Stimulated activated CD8-positive, alpha-beta memory T cell treated with anti-CD3 and anti-CD28 coated beads, Interleukin-4, amount 100 ng/mL, for 1 hour (primary cell): ENCODE measurements at places on chromosomes 4 and X.

DNA sequence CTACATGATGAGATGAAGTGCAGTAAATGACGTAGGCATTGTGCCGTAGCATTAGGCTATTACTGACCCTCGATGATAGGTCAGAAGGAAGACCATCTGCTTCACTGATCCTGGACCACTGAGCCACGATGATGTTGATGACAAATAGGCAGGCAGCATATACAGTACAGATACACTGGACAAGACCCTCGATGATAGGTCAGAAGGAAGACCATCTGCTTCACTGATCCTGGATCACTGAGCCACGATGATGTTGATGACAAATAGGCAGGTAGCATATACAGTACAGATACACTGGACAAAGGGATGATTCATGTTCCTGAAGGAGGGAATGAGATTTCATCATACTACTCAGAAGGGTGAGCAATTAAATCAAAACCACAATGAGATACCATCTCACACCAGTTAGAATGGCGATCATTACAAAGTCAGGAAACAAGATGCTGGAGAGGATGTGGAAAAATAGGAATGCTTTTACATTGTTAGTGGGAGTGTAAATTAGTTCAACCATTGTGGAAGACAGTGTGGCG, 50.9 kb downstream of the BEND4 start:
- no peak for DNase-seq

DNA sequence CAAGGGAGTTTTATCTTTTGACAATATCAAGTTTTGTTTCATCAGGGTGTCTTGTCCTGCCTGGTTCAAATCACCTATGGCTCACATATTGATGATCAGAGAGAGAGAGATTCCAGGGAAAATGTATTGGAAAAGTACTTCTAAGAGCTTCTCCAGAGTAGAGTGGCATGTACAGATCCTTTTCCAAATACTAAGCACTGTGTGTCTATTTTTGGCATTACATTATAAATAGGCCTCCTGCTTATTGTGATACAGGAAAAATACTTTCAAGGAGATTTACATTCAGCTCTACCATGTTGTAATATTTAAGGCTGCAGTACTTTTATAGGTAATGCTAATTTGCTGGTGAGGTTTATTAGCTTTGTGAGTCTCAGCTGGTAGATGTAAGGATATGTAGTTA, 100.8 kb downstream of the DCK start:
- DNase-seq: no peak

DNA sequence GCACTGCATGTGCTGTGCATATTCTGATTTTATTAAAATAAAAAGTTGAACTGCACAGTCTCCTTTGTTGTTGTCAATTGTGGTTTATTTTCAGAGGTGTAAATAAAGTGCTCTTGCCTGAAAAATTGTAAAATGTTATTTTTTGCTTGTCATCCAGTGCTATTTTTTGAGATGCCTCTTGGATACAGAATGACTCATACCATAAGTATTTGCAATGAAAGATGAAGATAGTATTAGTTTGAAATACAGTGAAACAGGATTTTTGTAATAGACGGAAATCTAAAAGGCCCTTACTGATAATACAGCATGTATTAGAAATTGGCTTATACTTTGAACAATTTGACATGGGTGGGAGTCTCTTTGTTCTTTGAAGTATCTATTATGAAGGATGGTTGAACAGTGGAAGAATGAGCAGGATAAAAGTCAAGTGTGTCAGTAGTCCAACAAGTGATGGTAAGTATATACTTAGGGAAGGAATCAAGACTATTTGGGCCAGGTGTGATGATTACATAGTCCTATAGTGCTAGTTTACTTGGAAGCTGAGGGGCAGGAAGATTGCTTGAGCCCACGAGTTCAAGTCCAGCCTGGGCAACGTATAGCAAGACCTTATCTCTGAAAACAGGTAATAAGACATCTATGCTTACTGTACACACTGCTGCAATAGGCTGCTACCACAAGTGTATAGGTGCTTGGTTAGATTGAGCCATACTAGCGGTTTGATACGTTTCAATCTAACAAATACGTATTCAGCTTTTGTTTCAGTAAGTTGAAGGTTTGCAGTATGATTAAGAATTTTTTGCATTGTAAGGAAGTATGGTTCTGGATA, 16.4 kb downstream of the DDX3X start:
- DNase-seq: no peak

- no peak for DNase-seq
Measured at GRCh38 chr4:187569871-187570270, 425.7 kb upstream of the ZFP42 start.

GRCh38 chr4:82825425-82825824, 26.8 kb upstream of the SCD5 start:
- no peak for DNase-seq

- DNase-seq: no peak
Measured at GRCh38 chr4:165677081-165677480, 196.0 kb upstream of the TLL1 start.

DNA sequence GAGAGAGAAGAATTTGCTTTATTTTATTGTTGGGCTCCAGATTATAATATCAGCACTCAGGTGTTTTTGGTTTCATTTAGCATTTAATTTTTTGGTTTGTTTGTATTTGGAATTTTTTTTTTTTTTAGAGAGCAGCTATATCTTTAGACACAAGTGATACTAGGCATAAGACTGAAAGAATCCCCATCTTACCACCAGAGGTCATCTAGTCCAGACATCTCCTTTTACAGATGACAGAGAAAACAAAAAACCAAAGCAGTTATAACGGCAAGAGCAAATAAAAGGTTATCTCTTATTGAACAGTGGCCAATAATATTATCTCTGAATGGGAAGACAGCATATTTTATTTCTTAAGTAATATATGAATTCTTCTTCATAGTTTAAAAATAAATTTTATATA, 22.8 kb downstream of the USP38 start:
- no peak for DNase-seq

DNA sequence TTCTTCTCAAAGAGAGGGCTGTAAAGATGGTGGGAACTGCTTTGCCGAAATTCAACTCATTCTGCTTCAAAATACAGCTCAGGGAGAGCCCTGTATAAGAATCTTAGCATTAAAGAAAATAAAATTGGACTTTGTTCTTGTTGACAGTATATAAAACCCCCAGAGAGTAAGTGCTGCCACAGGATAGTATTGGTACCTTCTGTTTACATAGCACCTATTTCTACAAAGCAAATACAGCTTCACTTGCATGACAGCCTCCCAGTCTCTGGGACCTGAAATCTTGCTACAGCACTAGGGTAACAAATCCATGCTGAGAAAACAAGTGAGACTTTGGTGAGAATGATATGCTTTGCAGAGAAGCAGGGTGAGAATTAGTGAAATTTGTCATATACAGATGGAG, 428.6 kb downstream of the ADGRL3 start:
- DNase-seq: no peak

DNA sequence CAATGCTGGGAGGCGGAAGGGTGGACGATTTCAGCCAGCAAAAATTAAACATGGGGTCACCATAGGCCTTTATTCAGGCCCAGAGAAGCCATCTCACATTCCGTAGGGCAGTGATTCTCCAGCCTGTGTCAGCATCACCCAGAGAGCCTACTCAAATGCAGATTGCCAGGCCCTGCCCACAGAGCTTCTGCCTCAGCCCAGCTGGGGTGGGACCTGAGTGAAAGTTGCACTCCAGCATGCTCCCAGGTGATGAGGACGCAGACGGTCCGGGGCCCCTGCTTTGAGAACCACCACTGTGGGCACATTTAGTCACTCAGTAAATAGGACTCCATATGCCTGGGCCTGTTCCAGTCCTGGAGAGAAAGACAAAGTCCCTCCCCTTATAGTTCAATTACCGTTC, 12.4 kb upstream of the C4orf50 start:
- no peak for DNase-seq

- DNase-seq: no peak
Measured at GRCh38 chr4:98341309-98341708, 80.1 kb downstream of the RAP1GDS1 start.

- DNase-seq: no peak
Measured at GRCh38 chr4:65635051-65635821, 35.1 kb downstream of the EPHA5 start.

DNA sequence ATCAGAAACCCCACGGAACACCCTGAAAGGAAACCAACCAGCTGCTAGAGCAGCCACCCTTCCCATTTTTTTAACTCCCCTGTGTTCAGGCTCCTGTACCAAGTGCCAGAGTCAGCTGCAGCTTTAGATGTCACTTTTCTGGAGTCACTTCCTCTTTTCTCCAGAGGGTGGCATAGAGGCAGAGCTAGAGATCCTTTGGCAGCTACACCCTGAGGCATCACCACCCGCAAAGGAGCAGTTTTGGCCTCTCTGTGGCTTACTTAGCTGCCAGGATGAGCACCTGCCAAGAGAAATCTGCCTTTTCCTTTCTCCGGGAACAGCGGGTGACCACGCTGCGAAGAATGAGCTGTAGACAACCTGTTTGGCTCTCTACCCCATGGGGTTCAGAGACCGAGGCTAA, 58.0 kb upstream of the CHRDL1 start:
- no peak for DNase-seq

DNA sequence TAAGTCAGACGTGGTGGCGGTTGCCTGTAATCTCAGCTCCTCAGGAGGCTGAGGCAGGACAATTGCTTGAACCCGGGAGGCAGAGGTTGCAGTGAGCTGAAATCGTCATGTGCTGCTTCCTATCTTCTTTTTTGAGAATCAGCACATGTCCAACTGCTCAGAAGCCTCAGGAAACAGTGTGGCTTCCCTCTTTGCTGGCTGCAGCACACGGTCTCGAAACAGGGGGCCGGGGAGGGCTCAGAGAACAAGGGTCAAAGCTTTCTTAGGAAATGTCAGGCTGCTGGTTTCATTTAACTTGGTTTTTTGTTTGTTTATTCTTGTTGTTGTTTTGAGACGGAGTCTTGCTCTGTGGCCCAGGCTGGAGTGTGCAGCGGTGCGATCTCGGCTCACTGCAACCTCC, 31.3 kb downstream of the CRLF2 start:
- DNase-seq: no peak

- DNase-seq: no peak
Measured at GRCh38 chr4:25377572-25378436, 741 bp downstream of the ANAPC4 start.

DNA sequence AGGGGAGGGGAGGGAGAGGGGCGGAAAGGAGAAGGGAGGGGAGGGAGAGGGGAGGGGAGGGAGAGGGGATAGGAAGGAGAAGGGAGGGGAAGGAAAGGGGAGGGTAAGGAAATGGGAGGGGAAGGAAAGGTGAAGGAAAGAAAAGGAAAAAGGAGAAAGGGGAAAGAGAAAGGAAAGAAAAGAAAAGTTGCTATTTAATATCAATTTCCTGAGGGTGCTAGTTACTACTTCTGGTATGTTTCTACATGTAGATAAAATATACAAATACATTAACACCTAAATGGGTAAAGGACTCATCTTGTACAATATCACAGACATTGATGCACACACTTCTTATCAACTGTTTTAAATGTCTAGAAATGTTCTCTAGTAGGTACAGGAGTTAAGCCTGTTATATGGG, 22.6 kb downstream of the ANXA5 start:
- DNase-seq: no peak

DNA sequence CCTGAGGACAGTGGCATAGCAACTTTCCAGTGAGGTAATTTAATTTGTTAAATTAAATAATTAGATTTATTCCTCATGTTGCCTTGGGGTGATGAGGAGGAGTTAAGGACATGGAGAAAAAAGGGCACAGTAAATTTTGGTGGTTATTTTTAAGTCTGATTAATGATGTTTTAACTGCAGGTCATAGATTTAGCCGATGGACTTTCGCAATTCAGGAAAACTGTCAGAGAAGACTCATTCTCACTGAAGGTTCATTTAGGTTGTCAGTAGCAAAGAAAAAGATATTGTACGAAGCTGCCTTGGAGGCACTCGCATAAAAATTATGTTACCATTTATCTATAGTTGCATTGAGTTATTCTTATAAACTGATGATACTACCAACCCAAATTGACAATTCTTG, 164.2 kb upstream of the PITX2 start:
- DNase-seq: no peak

DNA sequence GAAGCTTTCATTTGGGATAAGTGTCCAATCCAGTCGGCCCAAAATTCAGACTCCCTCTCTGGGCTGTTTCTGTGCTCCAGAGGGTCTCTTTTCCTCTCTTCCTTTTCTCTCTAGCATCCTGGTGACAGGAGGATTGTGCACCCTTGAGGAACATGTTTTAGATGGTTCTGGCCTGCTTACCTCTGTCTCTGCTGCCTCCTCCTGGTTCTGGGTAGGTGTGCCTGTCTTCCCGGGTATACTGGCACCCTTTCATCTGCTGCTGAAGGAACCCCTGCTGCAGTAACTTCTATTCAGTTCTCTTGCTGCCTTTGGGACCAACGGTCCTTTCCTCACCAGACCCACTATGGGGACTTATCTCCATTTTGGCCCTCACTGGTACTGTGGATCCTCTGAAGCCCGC, 53.2 kb downstream of the HMGB2 start:
- no peak for DNase-seq

GRCh38 chrX:617891-618290, 12.7 kb upstream of the SHOX start:
- no peak for DNase-seq

DNA sequence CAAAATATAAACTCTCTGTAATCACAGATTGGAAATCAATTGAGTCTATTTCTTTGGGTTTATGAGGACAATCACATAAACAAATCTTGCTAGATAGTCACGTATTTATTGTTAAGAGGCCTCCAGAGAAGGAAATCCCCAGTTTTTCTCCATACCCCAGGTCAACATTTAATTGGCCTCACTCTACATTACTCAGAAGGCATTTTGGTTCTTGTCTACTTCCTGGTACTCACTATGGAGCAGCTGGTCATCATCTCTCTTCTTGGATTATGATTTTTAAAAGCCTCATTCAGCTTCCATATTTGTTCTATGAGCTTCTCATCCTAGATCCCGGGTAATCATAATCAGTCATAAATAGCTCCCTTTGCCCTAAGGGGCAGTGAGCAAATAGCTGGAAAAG, 81.6 kb upstream of the LNX1 start:
- no peak for DNase-seq

- no peak for DNase-seq
Measured at GRCh38 chr4:143184217-143184502, 557 bp upstream of the USP38 start.

DNA sequence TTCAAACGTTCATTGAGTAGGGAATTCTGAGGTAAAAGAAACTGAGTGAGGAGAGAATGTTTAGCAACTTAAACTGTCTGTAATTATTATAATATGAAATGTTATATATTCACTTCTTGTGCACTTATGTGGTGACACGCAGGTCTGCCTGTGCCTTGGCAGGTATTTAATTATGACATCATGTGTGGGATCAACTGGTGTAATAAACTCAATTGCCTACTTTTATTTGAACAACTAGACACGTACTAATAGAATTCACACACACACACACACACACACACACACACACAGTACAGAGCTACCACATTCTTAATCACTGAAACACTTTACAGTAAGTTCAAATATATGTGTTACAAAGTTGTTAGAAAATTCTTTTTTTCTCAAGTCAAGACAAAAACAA, 20.7 kb upstream of the SLC25A31 start:
- no peak for DNase-seq

DNA sequence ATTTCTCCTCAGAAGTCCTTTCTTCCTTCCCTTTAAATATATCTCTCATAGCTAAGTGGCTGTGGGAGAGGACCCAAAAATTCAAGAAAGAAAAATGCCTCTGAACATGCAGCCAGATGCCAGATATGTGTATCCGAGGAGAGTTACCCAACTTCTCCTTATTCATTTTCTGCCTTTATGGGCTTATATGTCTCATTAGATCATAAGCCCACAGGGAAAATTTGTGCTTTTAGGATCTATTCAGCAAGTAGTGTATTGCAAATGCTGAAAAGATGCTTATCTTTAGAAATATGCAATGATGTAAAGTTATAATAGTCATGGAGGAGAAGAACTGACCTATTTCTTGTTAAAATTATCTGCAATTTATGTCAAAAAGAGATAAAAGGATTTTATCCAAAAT, 371.8 kb upstream of the NOCT start:
- no peak for DNase-seq
